Lower lobe of right lung (tissue), 2 donors: ENCODE measurements at places on chromosomes 12 and 14. TPM values are rescaled to one million over a fixed set of nuclear protein-coding genes. Genes with fewer than 3 reads are reported as not detected.

TRHDE gene
- total RNA-seq, result 12.5 TPM

- no peak overlapping the region for H3K27ac ChIP-seq
- H3K4me3 ChIP-seq, result no peak overlapping the region
- H3K27me3 ChIP-seq, result peaks cover 31% of the 10 kb centered on the region
- no peak for DNase-seq
These were observed 33.3 kb upstream of the BEGAIN start for GRCh38 chr14:100620255-100621100.

DNA sequence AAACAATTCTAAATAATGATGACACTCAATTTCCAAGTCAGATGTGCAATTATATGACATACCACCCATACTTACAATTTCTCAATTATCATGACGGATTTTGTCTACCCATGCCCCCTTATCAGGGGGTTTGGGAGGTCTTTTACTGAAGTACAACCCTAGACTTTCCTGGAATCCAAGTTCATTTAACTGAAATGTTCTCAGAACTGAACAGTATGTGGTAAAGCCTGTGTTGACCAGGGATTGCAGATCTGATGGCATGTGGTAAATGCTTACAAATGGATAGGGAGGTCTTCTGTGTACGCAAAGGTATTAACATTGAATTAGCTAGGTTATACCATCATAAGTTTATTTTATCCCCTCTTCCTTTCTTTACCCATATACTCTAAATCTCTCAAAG lies 281.8 kb downstream of the CEP128 start:
- H3K4me1 ChIP-seq, result no peaks in the 10 kb centered on the region
- no peaks in the 10 kb centered on the region for H3K27me3 ChIP-seq
- DNase-seq, result no peak
- H3K4me3 ChIP-seq, result no peak overlapping the region

DNA sequence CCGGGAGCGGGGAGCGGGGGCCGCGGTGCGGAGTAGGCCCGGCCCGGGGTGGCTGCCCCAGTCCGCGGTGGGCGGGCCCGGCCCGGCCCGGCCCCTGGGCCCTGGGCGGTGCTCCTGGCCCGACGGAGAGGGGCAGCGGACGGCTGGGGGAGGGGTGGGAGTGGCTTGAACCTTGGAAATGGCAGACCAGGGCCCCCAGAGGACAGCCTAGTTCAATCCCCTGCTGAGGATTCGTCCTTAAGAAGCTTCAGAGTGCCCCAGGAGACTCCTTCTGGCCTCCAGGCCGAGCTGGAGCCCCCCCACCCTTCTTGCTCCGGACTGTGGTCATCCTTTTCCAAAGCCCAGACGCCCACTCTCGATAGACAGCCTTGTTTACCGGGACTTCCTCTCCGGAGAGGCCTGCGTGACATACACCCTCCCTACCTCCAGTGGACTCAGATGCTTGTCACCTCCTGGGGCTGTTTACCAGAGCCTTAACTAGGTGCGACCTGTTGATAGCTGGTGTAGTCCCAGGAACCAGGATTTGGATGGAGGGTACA lies 458 bp downstream of the KHNYN start:
- peaks cover 34% of the 10 kb centered on the region for H3K36me3 ChIP-seq
- H3K27me3 ChIP-seq, result no peaks in the 10 kb centered on the region
- H3K4me1 ChIP-seq, result peaks cover 55% of the 10 kb centered on the region
- H3K27ac ChIP-seq, result peak overlapping the region; percentile 97
- peak; percentile 85 for DNase-seq

- no peaks in the 10 kb centered on the region for H3K4me1 ChIP-seq
- H3K27ac ChIP-seq, result no peak overlapping the region
- no peak for DNase-seq
These were observed 149.0 kb upstream of the PRMT8 start for GRCh38 chr12:3342051-3342450.

- no peaks in the 10 kb centered on the region for H3K36me3 ChIP-seq
- DNase-seq, result no peak
- no peak overlapping the region for H3K4me3 ChIP-seq
These were observed 14.4 kb downstream of the ZDHHC17 start for GRCh38 chr12:76778364-76778763.

DNA sequence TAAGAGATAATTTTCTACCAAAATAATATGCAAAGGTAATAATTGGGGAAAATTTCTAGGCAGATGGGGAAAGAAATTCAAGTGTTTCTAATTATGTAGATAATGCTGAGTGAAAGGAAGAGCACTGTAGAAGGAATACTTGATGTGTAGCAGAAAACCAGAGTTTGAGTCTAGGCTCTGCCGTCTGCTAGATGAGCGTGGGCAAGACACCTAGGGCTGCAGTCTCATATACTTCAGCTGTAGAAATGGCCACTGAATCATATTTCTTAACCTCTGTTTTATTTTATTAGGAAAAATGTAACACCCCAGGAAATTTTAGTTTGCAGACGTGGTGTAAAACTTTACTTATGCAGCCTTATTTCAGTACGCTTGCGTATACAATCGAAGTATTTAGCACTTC lies 59.8 kb upstream of the SLC38A2 start:
- H3K27me3 ChIP-seq, result no peaks in the 10 kb centered on the region
- DNase-seq, result no peak
- no peaks in the 10 kb centered on the region for H3K36me3 ChIP-seq
- H3K27ac ChIP-seq, result no peak overlapping the region
- H3K4me1 ChIP-seq, result peaks cover 29% of the 10 kb centered on the region

SYNE3 gene
- total RNA-seq, result 22.4 TPM

- peaks cover 25% of the 10 kb centered on the region for H3K4me1 ChIP-seq
- DNase-seq, result no peak
- no peaks in the 10 kb centered on the region for H3K27me3 ChIP-seq
- no peak overlapping the region for H3K27ac ChIP-seq
- no peaks in the 10 kb centered on the region for H3K36me3 ChIP-seq
These were observed 54.3 kb upstream of the TMCC3 start for GRCh38 chr12:94704452-94705306.

KRT75 gene
- not detected for total RNA-seq

GPR162 gene
- total RNA-seq, result 21.5 TPM

GRCh38 chr14:21428930-21429329 lies 27.0 kb downstream of the CHD8 start:
- DNase-seq, result no peak
- no peak overlapping the region for H3K27ac ChIP-seq
- H3K27me3 ChIP-seq, result no peaks in the 10 kb centered on the region
- peaks cover 79% of the 10 kb centered on the region for H3K36me3 ChIP-seq

SBNO1 gene
- 28.2 TPM for total RNA-seq

GRCh38 chr14:89418976-89419375 lies 1.9 kb upstream of the FOXN3 start:
- H3K4me3 ChIP-seq, result no peak overlapping the region
- H3K36me3 ChIP-seq, result no peaks in the 10 kb centered on the region
- H3K4me1 ChIP-seq, result peaks cover 48% of the 10 kb centered on the region
- H3K27me3 ChIP-seq, result no peaks in the 10 kb centered on the region

DNA sequence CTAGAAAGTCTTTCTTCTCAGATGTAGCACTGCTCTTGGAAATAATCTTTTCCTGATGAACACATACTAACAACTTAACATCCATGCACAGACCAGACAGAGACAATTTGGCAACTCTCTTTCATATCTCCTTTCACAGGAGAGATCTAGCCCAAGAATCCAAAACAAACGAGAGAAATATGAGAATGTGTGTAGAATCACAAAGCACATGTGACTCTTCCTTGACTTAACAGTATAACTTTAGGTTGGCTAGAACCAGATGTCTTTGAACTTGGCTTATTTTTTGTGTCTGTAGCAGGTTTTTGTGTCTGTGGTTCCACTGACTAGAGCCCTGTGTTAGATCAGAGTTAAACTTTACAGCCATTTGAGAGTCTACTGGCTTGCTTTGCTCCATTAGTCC lies 114.2 kb downstream of the STXBP6 start:
- no peak for DNase-seq
- no peak overlapping the region for H3K27ac ChIP-seq
- no peaks in the 10 kb centered on the region for H3K4me1 ChIP-seq
- H3K27me3 ChIP-seq, result no peaks in the 10 kb centered on the region
- H3K36me3 ChIP-seq, result no peaks in the 10 kb centered on the region

- peaks cover 33% of the 10 kb centered on the region for H3K27me3 ChIP-seq
- no peak overlapping the region for H3K27ac ChIP-seq
- H3K4me1 ChIP-seq, result peaks cover 4% of the 10 kb centered on the region
- DNase-seq, result no peak
- H3K4me3 ChIP-seq, result no peak overlapping the region
These were observed 129.9 kb upstream of the PRMT8 start for GRCh38 chr12:3361146-3361545.

- H3K27ac ChIP-seq, result no peak overlapping the region
- no peaks in the 10 kb centered on the region for H3K36me3 ChIP-seq
- DNase-seq, result no peak
- no peaks in the 10 kb centered on the region for H3K27me3 ChIP-seq
- no peaks in the 10 kb centered on the region for H3K4me1 ChIP-seq
- H3K4me3 ChIP-seq, result no peak overlapping the region
These were observed 343.2 kb downstream of the PDZRN4 start for GRCh38 chr12:41531147-41531829.

- no peak for DNase-seq
- no peaks in the 10 kb centered on the region for H3K27me3 ChIP-seq
- H3K4me3 ChIP-seq, result no peak overlapping the region
- no peak overlapping the region for H3K27ac ChIP-seq
- no peaks in the 10 kb centered on the region for H3K36me3 ChIP-seq
These were observed 321.6 kb downstream of the ZFP36L1 start for GRCh38 chr14:68471029-68471963.

FGF23 gene
- total RNA-seq, result not detected

GRCh38 chr12:8681129-8681884 lies 16.5 kb upstream of the RIMKLB start:
- H3K36me3 ChIP-seq, result no peaks in the 10 kb centered on the region
- no peak for DNase-seq
- H3K27me3 ChIP-seq, result no peaks in the 10 kb centered on the region
- peaks cover 9% of the 10 kb centered on the region for H3K4me1 ChIP-seq

MANSC4 gene
- total RNA-seq, result not detected

DNA sequence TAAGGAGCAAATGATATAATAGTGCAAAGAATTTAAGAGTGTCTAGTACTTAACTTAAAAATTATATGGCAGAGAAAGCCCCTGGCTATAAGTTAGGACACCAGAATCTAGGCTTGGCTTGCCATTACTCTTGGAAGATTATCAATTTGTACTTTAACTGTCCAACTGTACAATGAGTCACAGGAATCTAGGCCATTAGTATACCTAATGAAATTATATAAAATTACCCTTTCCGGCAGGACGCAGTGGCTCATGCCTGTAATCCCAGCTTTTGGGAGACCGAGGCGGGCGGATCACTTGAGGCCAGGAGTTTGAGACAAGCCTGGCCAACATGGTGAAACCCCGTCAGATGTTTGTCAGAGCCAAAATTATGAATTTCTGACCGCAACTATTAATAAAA lies 691 bp upstream of the OR6S1 start:
- H3K27me3 ChIP-seq, result peaks cover 37% of the 10 kb centered on the region
- H3K27ac ChIP-seq, result no peak overlapping the region
- H3K4me3 ChIP-seq, result no peak overlapping the region
- H3K4me1 ChIP-seq, result no peaks in the 10 kb centered on the region

- H3K4me3 ChIP-seq, result no peak overlapping the region
- H3K4me1 ChIP-seq, result peaks cover 3% of the 10 kb centered on the region
- no peak for DNase-seq
- no peaks in the 10 kb centered on the region for H3K36me3 ChIP-seq
- no peaks in the 10 kb centered on the region for H3K27me3 ChIP-seq
- H3K27ac ChIP-seq, result no peak overlapping the region
These were observed 435.7 kb downstream of the CCER1 start for GRCh38 chr12:90519285-90519684.

GRCh38 chr12:81963636-81964035 lies 204.5 kb upstream of the PPFIA2 start:
- no peaks in the 10 kb centered on the region for H3K36me3 ChIP-seq
- no peak for DNase-seq
- no peak overlapping the region for H3K27ac ChIP-seq
- H3K4me3 ChIP-seq, result no peak overlapping the region
- H3K4me1 ChIP-seq, result no peaks in the 10 kb centered on the region
- no peaks in the 10 kb centered on the region for H3K27me3 ChIP-seq

AQP2 gene
- total RNA-seq, result not detected

- DNase-seq, result no peak
- no peaks in the 10 kb centered on the region for H3K27me3 ChIP-seq
- no peaks in the 10 kb centered on the region for H3K4me1 ChIP-seq
- no peak overlapping the region for H3K27ac ChIP-seq
- H3K36me3 ChIP-seq, result peaks cover 52% of the 10 kb centered on the region
- no peak overlapping the region for H3K4me3 ChIP-seq
These were observed 37.2 kb downstream of the DDX51 start for GRCh38 chr12:132106921-132107320.

DNA sequence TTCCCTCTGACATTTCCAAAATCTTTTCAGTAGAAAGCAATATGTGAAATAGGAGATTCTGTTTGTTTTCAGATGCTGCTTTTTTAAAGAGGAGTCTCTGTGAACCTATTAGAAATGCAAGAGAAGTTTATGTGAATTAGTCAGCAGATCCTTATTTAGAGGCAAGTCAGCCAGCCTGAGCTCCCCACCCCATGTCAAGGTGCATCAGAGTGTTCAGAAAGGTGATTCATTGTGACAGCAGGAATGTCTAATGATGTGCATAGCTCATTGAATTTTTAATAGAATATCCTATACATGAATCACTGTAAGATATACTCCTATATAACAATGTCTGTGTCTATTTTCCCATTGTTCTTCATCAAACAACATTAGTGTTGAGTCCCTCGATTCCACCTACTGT lies 1222.4 kb upstream of the USP15 start:
- no peaks in the 10 kb centered on the region for H3K27me3 ChIP-seq
- H3K36me3 ChIP-seq, result no peaks in the 10 kb centered on the region
- no peak overlapping the region for H3K27ac ChIP-seq
- no peak overlapping the region for H3K4me3 ChIP-seq

GRCh38 chr12:121175383-121176119 lies 34.4 kb upstream of the P2RX4 start:
- no peak for DNase-seq
- H3K4me1 ChIP-seq, result no peaks in the 10 kb centered on the region
- H3K27ac ChIP-seq, result peak overlapping the region; percentile 15
- no peak overlapping the region for H3K4me3 ChIP-seq
- no peaks in the 10 kb centered on the region for H3K27me3 ChIP-seq

GRCh38 chr12:123041042-123041531 lies 60.6 kb downstream of the ARL6IP4 start:
- H3K27me3 ChIP-seq, result no peaks in the 10 kb centered on the region
- no peak overlapping the region for H3K4me3 ChIP-seq
- H3K4me1 ChIP-seq, result peaks cover 25% of the 10 kb centered on the region
- no peak overlapping the region for H3K27ac ChIP-seq

DNA sequence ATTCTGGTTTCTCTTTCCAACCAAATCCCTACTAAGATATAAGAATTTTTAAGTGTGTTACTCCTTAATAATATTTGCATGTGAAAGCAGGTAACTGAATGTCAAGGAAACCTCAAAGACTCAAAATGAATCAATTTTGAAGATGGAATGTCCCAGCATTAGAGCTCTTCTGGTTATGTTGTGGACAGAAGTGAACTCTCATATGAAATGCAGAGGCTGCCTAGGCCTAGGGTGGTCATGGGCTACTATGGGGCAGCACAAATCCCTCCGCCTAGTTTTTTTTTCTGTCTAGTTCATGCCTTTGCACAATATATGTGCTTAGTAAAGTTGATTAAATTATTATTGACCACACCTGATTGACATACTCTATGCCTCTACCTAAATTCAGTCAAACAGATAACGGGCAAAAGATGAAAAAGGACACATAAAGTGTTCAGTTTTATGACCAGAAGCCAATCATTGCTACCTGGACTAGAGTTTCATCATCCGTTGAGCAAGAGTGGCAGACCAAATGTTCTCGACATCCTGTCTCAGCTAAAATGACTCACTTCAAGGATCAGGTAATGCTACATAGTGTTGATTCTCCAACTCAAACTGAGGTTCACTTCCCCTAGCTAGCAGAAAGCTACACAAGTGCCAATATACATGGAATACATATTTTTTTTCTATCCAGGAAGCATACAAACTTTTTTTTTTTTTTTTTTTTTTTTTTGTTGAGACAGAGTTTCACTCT lies 1211.4 kb downstream of the VRK1 start:
- H3K27me3 ChIP-seq, result no peaks in the 10 kb centered on the region
- no peak for DNase-seq
- no peaks in the 10 kb centered on the region for H3K4me1 ChIP-seq
- no peak overlapping the region for H3K27ac ChIP-seq
